ENCODE measurements at places on chromosomes 11 and 22. TPM values are rescaled to one million over a fixed set of nuclear protein-coding genes. Genes with fewer than 3 reads are reported as not detected.

HORMAD2 gene
- total RNA-seq: not detected

FOLR3 gene
- total RNA-seq: not detected

DNAJB7 gene
- total RNA-seq: not detected

TMEM80 gene
- total RNA-seq: 20.8 TPM

MYRF gene
- 1.2 TPM for total RNA-seq

SCGB1A1 gene
- not detected for total RNA-seq

OR11H1 gene
- total RNA-seq: not detected

ADAMTS8 gene
- total RNA-seq: 0.30 TPM

MS4A1 gene
- total RNA-seq: 0.51 TPM

SEC14L6 gene
- 0.12 TPM for total RNA-seq

CHRM1 gene
- not detected for total RNA-seq

FHIP1B gene
- 17.3 TPM for total RNA-seq

ISX gene
- not detected for total RNA-seq

EHD1 gene
- total RNA-seq: 30.7 TPM

NXPE1 gene
- not detected for total RNA-seq

PLAAT3 gene
- total RNA-seq: 137 TPM

OR52N4 gene
- total RNA-seq: not detected

PHRF1 gene
- total RNA-seq: 14.7 TPM

TSPAN32 gene
- 24.2 TPM for total RNA-seq

LMF2 gene
- 21.3 TPM for total RNA-seq

MN1 gene
- total RNA-seq: 4.9 TPM

CCDC73 gene
- total RNA-seq: not detected

GLB1L3 gene
- total RNA-seq: not detected

OR4D5 gene
- not detected for total RNA-seq
